CD4-positive, alpha-beta T cell treated with Interleukin-15 for 4 hours (primary cell): ENCODE measurements at places on chromosomes 6 and 20.

GRCh38 chr6:156866220-156867015 lies 89.2 kb downstream of the ARID1B start:
- DNase-seq, result peak; percentile 30

DNA sequence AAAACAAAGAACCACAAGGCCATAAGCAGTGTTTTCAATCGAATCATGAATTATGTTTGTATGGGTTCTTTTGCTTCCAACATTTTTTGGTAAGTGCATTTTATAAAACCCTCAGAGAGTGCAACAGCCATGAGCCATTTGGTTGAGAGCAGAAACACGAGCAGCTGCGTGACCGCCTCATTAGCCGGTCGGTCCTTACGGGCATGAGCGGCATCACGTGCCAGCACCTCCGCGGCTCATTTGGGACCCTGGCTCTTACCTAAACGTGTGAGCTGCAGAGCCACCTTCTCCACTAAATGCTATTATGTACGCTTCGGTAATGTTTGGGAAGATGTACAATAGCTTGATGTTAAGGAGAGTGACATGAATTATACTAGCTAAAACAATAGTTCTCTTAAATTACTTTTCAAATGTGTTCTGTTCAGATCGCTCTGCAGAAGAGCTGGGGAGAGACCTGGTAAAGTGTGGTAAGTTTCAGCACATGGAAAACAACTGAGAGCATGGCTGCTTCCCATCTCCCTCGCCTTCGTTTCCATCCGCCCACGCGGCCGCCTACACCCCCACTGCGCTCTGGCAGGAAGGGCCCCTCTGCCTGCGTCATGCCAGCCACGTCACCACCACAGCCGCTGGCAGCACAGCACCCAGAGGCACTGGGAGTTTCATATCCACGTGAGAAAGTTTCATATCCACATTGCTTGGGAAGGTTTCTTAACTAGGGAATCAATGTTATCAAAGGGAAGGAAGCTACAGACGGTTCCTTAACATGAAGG lies 23.7 kb upstream of the PDE10A start:
- no peak for DNase-seq

GRCh38 chr20:51366155-51366886 lies 176.2 kb downstream of the NFATC2 start:
- DNase-seq, result no peak

DNA sequence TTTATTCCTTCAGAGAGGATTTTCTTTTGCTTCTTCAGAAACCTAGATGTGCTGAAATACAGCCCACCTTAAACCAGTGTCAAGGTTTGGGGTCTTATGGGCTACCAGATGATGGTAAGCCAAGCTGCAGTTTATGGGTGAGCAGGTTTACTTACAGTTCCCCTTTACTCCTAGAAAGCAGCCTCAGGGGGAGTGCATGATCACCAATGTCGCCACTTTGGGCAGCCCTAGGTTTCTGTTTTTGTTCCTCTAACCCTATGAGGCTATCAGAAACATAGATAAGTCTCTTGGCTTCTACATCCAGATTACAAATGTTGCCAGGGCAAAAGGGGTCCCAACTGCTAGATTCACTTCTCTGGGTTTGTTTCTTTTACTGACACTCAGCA lies 67.2 kb downstream of the TRIM27 start:
- no peak for DNase-seq

- DNase-seq, result no peak
These were observed 3.1 kb upstream of the PTGIS start for GRCh38 chr20:49570828-49571552.

- peak; percentile 4 for DNase-seq
These were observed 864.2 kb downstream of the KIF16B start for GRCh38 chr20:15708984-15709598.

- DNase-seq, result no peak
These were observed 12.6 kb downstream of the DYNLT1 start for GRCh38 chr6:158631678-158632537.

GRCh38 chr6:90103056-90103800 lies 193.4 kb downstream of the BACH2 start:
- peak; percentile 56 for DNase-seq

DNA sequence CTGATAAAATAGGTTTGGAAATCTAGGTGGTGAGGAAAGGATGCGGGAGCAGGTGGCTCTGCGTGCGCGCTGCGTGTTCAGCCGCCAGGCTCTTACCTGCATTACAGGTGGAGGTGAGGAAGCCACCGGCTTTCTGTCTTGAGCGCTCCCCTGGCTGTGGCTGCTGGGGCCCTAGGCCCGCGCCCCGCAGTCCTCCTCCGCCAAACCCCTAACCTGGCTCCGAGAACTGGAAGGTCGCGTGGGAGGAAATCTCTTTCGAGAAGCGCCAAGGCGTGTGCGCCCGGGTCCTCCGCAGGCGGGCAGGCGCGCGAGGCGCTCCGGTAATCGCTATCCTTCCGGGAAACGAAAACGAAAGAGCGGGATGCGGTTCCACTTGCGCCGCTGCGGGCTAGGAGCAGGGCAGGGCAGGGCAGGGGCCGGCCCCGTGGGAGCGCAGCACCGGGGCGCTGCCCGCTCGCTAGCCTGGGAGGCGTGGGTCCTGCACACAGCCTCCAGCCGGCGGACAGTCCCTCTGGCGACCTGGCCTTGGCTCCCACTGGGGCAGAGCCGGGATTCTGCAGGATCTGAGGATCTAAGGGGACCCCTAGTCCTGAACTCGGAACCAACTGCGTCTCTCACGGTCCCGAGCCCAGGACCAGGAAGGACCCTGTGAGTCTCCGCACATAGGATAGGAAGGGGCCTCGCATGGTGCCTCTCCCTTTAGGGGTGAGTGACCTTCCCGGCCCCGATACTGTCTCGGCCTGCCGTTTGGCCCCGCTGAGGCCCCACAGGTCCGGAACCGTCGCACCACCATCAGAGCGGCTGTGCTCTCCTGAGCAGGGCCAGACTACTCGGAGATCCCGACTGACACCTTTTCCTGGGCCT lies at the start of gene ETV7:
Gene ETV7 (minus strand): TSS at position 230 of the 864 bp plus-strand sequence. CDS start 128 bp downstream, at position 102.
- DNase-seq, result peak; percentile 55

DNA sequence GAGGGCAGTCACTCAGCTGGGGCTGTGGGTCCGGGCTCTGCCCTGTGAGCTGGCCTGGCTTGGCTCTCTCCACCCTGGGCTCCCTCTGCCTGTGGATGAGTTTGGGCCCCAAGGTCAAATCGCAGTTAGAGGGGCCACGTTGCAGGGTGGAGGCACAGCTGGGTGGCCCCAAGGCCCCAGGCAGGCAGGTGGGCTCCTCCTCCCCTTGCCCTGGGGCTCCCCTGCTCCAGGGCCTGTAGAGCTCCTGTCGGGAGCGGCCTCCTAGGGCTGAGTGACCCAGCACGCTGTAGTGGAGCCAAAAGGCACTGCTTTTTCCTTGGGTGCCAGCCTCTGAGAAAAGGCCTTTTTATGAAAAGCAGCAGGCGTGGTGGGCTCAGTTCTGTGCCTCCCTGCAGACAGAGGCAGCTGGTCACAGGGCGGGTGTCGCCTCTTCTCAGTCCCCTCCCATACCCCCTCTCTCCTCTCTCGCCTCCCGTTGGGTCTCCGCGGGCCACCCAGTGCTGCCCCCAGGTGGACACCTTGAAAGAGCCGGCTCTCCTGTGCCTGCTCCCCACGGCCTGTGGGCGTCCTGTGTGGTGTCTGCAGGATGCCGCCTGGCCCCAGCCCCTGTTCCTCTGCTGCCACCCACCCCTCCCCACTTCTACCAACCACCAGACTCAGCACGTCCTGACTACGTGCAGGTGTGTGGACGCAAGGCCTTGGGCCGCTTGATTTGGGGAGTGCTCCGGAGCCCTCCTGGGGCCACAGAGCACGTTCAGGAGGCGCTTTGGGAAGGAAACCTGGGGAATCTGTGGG lies 13.2 kb downstream of the SS18L1 start:
- DNase-seq, result peak; percentile 66

- DNase-seq, result peak; percentile 54
These were observed 9.1 kb downstream of the PI16 start for GRCh38 chr6:36963451-36964290.

DNA sequence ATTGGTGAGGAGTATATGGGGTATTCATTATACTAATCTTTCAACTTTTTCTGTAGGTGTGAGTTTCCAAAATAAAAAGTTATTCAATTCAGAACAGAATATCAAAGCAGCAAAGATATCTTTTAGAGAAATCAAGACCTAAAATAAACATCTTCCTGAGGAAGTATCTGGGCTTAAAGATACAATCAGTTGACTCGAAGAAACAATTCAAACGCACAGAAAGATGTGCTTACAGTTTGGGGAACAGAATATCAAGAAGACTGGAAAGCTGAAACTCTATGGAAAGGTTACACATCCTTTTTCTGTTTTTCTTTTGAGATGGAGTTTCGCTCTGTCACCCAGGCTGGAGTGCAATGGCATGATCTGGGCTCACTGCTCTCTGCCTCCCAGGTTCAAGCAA lies 36.2 kb upstream of the SAYSD1 start:
- no peak for DNase-seq

GRCh38 chr6:24010133-24010532 lies 115.9 kb upstream of the NRSN1 start:
- DNase-seq, result no peak

DNA sequence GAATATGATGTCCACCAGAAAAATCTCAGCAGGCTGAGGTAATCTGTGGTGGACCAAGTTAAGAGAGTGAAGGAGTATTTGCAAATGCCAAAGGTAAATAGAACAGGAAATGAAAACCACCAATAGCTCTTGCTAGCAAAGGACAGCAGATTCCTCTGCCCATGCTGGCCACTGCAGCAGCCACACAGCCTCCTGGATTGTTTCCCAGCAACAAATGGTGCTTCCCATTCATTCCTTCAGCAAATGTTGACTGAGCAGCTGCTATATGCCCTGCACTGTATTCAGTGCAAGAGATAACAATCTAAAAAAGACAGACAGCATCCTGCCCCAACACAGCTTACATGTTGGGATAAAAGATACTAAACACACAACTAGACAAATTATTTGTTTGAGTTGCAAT lies 11.0 kb downstream of the ROS1 start:
- DNase-seq, result no peak

DNA sequence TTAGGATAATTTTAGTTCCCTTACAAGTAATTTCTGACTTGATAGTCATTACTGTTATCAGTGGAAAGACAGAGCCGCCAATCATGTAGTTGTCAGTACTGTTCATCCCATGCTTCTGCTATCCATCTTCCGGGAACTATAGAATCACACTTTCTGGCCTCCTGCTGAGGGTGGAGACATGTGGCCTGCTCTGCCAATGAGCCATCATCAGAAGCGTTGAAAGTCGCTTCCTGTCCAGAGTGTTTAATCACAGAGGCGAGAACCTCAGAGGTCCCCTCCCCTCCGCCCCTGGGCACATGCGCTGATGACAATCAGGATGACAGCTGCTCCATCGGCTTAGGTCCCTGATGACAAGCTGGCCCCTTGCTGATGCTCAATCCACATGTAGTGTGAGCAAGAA lies 3.0 kb downstream of the DDO start:
- no peak for DNase-seq

DNA sequence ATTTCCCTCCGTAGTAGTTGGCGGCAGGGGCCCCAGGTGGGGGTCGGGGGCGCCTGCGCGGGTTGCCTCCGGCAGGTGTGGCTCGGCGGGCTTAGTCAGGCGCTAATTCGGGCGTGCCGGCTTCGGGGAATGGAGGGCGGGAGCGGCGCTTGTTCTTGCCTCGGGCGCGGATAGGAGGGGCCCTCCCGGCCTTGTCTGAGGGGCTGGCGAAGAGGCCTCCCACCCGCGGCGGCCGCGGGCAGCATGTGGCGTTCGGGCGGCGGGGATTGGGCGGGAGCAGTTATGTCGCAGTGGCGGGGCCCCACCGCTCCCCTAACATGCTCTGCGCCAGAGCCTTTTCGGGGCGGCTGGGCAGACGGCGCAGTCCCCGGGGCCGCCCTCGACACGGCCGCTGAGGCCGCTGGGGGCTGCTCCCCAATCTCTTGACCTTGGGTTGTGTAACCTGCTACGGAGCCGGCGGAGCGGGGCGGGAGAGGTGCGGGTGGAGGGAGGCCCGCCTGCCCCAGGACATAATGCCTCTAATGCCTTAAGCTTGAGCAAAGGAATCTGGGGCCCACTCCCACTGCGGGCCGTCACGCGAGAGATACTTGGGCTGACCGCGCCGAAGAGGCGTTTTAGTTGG lies 1.1 kb downstream of the AMD1 start:
- DNase-seq, result peak; percentile 75

DNA sequence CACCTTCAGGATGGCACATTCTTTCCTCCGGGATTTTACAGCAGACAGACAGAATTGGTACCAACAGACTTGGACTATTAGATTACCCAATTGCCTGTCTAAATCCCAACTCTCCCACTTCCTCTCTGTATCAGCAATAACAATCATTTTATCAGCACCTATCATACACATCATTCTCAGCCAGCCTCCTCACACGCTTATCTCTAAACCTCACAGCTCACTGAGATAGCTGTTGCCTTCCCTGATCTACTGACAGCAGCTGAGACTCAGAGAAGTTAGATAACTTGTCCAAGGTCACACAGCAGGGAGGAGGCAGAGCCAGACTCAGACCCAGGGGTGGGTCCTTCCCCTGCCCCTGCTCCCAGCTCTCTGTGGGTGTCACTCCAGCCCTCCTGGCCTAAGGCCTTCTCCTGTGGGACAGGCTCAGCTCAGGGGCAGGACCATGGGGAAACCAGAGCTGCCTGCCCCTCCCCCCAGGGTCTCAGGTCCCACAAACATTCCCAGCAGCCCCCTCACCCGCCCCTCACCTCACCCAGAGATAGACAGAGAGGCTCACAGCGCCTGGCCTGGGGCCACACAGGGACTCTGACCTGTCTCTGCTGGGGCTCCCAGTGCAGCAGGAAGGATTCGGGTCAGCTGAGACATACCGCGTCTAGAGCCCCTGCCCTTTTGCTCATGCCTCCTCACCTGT lies 92.8 kb downstream of the GRM4 start:
- DNase-seq, result no peak

DNA sequence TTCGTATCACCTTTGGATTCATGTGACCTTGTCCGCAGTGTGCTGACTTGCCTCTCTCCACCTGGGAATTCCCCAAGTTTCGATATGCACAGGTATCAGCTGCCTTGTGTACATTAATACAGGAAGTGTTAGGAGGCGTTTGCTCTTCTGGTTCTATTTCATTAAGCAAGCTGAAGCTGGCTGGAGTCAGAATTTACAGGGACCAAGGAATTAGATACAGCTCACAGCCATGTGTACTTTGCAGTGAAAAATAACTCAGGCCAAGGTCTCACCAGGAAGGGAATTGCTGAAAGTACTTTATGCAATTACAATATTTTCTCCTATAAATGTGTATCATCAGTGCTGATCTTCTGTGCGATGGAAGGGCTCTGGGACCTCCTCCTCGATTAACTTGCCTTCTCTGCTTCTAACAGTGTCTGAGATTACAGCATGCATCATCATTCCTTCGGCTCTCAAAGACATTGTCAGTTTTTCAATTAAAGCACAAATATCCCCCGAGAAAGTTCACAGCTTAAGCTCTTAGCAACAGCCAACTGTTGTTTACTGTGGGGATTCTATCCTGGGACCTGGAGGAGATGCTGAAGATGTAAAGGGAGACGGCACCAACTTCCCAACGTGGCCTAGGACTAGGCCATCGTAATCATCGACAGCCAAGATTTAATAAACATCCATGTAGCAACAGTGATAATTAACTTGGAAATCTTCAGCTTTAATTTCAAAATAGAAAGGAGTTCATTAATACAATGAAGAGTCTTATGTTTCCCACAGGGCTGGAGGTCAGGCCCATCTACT lies 13.8 kb upstream of the TIAM2 start:
- DNase-seq, result no peak

GRCh38 chr6:138497286-138497685 lies 2.0 kb downstream of the NHSL1 start:
- DNase-seq, result no peak
